ENCODE measurements at places on chromosomes 11 and 22.

DNA sequence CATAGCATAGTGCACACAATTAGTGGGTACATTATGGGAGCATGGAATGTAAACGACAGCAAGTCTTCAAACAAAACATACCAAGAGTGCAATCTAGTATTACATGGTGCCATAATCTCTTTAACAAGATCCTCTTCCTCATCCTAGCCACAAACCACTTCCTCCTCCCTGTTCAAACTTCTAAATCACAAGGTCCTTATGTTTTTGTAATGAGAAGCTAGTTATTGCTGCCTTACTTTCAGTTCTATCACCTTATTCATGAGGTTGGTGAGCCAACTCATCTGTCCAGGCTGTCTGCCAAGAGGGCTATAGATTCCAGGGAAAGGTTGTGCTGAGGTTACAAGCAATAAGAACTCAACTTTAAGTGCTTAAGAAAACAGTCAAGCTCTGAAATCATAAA, 195.4 kb upstream of the ARHGAP20 start:
- peak; percentile 5 for DNase-seq

GRCh38 chr22:24506802-24507438, 11.8 kb downstream of the UPB1 start:
- no peak for DNase-seq

DNA sequence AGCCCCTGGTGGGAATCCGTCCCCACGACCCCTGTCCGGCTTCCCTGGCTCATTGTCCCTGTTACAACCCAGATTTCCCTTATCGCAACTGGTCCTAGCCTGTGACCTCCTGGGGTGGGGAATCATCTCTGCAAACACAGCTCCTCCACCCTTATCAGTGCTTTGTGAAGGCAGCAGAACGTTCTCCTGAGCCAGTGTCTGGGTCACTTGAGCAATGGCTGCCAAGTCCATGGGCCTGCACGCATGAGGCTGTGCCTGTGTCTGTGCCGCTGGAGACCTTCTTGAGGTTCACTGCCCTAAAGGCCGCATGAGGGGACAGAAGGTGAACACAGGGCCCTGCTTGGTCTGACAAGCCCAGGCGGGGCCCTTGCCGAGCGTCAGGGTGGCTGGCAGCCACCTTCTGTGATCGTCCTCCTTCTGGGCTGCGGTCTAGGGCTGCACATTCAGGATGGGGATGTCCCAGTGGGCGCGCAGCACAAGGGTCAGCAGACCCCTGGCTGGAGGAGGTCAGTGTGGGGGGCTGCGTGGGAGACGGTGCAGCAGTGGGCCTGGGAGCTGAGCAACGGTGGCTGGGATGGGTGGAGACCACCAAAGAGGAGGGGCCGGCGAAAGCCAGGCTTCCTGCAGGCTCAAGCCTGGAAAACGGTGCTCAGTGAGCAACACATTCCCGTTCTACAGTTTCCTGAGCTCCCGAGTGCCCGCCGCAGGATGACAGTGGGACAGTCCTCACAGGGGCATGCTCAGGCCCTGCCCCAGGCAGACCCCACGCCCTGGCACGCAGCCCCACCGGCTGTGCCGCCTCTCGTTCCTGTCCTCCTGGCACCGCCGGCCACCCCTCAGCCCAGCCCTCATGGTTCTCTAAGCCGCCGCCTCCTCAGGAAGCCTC, 74.1 kb downstream of the CDKN1C start:
- no peak for DNase-seq

DNA sequence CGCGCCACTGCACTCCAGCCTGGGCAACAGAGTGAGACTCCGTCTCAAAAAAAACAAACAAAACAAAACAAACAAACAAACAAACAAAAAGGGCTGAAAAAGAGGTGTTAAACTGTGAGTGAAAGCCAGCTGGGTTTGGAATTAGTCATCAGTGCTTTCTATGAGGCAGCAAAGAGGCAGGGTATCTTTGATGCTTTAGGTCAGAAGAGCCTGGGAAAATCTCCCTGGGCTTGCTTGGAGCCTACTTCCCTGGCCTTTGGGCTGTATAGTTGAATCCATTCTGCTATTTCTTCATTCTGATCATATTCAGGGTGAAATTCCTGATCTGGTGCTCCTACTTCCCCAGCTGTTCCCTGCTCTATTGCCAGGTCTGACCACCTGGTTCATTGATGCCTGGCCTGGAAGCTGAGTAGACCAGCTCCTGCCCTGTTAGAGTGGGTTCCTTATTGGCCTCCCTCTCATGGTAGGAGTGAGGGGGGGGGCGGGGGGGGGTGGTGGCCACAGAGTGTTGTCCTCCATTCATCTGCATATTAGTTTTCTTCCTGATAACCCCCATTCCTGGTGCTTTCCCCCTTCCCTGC, 65.6 kb downstream of the INSC start:
- DNase-seq = no peak

DNA sequence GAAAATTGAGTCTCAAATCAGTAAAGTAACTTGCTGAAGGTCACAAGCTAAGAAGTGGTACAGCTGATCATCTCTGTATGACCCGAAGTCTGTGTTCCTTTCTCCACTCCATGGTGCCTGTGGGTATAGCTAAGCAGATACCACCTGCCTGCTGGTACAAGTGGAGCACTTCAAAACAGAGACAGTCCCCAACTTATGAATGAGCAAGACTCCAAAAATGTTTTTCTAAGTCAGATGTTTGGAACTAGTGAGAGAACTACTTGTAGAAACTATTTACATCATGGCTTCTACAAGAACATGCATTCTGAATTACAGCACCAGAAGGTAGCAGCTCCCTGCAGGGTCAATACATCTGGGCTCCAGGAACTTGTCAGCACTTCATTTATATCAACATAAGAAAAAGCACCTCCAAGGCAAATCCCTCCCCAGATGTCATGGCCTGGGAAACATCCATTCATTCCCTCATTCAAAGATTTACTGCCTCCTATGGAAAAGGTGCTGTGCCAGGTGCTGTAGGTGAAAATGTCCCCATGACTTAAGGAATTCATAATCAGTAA, 94.7 kb downstream of the SERGEF start:
- DNase-seq = no peak
